Endothelial cell of umbilical vein (primary cell): ENCODE measurements at places on chromosomes 3 and 15.

DNA sequence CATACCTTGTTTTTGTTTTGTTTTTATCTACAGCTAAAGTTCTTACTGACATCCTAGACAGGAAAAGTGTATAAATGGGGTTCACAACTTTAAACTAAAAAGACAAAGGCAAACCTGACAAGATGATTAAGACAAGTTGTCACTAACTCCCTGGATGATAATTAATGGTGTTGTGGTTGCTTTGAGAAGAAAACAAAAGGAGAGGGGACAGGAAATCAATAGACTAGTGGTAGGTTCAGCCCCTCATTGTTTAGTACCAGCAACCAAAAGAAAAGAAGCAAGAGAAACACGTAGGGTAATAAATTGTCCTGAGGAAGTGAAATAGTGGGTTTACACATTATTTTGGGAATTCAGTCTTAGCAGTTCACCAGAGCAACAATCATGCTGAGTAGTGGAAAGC is 78.8 kb downstream of the BFSP2 start:
- DNase-seq: no peak

- DNase-seq: no peak
These were observed 129.4 kb downstream of the PLD1 start for GRCh38 chr3:171680726-171681411.

GRCh38 chr15:72902245-72902918 is 118.8 kb upstream of the ADPGK start:
- DNase-seq: no peak

- DNase-seq: no peak
These were observed 8.3 kb upstream of the ANKDD1A start for GRCh38 chr15:64903326-64903950.

DNA sequence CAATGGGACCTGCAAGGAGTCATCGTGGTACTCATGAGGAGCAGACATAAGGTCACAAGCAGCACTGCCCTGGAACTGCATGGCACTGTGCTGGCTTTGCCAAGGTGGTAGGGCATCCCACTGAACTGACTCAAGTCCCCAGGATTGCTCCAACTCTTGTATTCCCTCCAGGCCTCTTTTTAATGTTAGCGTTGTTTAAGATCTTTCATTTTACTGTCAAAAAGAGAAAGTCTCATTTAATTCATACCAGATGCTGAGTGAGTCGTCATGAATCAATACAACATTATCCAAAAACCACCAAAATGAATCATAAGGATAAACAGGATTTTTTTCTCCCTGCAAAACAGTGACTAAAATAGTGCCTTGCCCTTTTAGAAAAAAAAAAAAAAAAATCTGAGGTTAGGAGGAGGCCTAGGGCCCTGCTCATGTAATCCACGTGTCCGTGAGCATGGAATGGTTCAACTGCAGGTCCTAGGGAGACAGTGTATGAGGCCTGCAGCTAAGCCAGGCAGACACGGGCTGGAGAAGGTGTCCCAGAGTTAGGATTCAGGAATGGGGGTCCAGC is 36.7 kb upstream of the BLM start:
- DNase-seq: no peak
